ENCODE measurements at places on chromosomes 5 and 9.

DNA sequence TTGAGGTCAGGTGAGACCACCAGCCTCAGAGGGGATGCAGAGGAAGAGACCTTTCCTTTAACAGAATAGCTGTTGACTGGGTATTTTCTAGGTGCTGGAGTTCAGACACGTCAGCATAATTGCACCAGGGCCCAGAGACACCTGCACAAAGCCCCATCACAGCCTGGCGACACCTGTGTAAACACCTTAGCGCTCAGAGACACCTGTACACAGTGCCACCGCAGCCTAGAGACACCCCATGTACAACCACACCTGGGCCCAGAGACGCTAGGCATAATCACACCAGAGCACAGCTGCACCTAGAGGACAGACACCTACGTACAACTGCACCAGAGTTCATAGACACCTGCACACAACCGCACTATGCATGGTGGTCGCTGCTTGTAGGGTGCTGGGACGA lies 1.0 kb downstream of the TRIP13 start:
- no peak for DNase-seq

DNA sequence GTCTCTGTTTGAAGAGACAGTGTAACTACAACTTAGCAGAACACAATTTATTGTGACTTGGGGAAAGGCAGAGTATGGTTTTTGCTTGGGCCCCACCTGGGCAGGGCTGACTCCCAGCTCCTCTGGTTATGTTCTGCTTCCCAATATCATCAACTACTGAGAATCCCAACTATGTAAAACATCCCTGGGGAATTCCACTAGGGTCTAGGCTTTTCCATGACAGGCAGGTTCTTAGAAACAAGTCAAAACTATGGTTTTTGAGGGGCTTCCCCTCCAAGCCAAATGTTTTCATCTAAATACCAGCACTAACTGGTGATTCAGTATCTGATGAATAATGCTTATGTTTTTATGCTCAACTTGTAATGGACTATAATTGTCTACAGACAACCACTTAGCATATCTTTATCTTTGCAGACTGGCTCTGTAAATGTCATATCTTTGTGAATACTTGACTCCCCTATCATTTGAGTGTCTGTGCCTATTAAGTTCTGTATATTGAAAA lies 409.5 kb downstream of the PDE4D start:
- no peak for DNase-seq

GRCh38 chr9:93303258-93303771 lies 119.4 kb downstream of the WNK2 start:
- DNase-seq, result no peak

GRCh38 chr5:169126481-169127021 lies 174.4 kb downstream of the SLIT3 start:
- DNase-seq, result no peak

DNA sequence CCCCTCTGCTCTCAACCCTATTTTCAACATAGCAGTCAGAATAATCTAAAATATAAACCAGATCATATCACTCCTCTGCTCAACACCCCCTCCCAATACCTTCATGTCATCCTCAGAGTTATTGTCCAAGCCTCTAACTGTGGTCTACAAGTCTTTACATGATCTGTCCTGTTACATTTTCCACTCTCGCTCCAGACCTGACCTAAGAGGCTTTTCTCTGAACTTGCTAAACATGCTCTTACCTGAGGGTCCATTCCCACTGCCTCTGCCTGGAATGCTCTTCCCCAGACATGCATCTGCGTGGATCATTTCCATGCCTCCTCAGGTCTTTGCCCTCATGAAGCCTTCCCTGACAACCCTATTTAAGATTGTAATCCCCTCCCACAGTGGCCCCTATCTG lies 12.0 kb downstream of the NIPSNAP3B start:
- DNase-seq, result no peak

DNA sequence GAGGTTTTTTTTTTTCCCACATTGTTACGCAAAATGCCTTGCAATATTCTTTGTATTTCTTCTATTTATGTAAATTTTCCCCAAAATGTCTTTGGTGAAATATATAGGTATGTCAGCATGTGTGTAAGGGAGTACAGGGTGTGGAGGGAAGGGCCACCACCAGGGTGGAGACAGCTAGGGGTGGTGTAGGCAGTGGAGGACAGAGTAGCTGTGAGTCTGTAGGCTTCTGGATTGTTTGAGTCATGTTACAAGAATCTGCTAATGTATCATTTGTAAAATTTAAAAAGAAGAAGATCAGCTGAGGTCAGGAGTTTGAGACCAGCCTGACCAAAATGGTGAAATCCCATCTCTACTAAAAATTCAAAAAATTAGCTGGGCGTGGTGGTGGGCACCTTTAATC lies 175.5 kb downstream of the NXNL2 start:
- no peak for DNase-seq

DNA sequence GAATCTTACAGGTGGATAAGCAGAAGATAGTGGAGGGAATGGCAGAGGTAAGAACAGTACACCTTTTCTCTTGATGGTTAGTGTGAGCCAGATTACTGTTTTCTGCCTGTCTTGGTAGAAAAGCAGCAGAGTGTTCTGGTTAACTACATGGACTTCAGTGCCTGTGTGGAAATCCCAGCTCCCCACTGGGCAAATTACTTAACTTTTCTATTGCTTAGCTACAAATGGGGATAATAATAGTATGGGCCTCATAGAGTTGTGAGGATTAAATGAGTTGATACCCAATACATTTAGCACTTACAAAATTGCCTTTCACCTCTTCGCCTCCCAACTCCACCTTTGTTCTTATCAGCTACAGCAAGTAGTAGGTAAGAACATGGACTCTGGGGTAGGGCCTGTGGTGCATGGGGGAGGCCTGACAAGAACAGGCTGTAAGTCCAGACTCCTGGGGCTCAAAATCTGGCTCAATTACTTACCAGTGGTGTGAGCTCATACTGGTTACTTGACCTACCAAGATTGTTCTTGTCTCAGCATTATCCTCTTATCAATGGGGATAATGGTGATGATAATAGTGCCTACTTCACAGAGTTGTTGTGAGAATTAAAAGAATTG lies 125.1 kb downstream of the LIFR start:
- no peak for DNase-seq

GRCh38 chr9:129575818-129576217 lies 45.1 kb downstream of the C9orf50 start:
- DNase-seq, result no peak

DNA sequence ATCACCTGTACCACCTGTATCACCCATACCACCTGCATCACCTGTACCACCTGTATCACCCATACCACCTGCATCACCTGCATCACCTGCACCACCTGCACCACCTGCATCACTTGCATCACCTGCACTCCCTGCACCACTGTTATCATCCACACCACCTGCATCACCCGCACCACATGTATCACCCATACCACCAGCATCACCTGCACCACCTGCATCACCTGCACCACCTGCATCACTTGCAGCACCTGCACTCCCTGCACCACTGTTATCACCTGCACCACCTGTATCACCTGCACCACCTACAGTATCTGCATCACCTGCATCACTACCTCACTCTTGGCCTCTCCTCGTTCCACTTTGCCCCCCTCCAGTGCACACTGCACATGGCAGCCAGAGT lies 63.2 kb upstream of the CKMT2 start:
- no peak for DNase-seq

GRCh38 chr9:4844056-4844838 lies 51.5 kb downstream of the RCL1 start:
- DNase-seq, result no peak

GRCh38 chr9:27485158-27485557 lies 38.9 kb upstream of the IFNK start:
- no peak for DNase-seq

DNA sequence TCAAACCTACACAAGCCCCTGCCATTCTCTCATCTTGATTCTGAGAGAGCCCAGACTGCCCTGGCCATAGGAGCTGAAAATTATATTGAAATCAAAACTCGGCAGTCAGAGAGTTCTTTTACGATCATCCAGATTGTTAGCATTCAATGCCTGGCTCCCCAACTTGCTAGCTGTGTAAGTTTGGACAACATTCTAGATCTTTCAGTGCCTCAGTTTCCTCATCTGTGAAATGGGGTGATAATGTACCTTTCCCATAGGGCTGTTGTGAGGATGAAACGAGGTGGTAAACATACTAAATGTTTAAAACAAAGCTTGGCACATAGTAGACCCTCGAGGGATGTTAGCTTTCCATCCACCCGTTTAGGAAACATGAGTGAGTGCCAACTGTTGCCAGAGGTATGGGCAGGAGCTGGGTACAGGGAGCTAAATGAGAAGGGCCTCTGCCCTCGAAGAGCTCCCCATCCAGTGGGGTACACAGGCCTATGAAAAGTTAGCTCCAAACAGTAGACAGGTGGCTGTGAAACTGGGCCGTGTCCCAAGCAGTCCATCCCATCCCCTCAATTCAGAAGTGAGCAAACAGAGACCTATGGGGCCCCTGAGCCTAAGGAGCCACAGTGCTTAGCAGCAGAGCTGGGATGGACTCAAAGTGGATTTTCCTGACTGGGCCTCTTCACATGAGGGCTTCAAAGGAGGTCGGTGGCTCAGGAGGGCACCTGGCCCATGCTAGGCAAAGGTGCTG lies 17.3 kb upstream of the IGFBPL1 start:
- no peak for DNase-seq

DNA sequence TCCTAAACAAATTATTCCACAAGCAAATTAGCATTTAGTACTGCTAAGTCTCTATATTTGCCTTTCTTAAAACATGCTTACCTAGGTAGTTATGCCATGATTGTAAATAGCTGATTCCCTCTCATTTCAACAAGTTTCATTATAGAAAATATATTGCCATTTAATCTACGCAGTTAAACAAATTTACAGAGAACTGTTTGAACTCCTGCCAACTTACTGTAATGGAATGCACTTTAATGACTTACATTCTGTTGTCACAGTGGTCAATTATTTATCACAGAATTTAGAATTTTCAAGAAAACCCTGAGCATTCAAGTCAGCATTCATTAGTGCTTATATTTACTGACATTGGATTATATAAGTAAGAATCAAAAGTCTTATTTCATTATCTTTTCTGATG lies 19.6 kb downstream of the SLC38A9 start:
- DNase-seq, result no peak

- no peak for DNase-seq
These were observed 167.8 kb upstream of the TUT7 start for GRCh38 chr9:86521977-86522376.

- DNase-seq, result no peak
These were observed 97.0 kb upstream of the COL5A1 start for GRCh38 chr9:134544388-134545214.

DNA sequence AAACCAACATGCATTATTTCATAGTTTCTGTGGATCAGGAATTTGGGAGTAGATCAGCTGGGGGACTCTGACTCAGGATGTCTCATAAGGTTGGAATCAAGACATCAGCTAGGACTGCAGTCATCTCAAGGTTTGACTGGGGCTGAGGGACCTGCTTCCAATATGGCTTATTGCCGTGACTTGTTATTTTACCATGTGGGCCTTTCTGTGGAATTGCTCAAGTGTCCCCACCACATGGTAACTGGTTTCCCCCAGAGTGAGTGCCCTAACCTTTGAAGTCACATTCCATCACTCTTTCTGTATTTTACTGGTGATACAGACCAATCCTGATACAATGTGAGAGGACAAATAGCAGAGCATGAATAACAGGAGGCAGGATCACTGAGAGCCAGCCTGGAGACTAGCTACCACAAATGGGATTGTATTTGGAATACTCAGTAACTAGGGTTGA lies 70.2 kb upstream of the ELL2 start:
- no peak for DNase-seq

GRCh38 chr5:169063316-169063953 lies 237.5 kb downstream of the SLIT3 start:
- DNase-seq, result no peak

DNA sequence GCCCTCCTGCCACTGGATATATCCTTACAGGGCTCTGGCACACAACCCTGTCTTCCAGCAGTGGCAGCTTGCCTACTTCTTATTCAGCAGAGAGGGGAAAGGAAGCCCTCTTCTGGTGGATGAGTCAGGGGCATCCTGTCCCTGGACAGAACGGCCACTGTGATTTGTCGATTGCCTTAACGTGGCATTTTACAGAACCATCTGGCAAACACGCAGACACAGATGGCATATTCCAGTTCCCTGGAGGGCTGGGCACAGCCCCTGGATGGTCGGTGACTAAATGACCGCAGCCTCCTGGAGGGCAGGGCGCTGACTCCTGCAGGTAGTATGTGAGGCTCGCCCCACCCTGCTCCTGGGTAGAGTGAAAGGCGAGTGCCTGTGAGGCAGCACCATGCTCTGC lies 62.1 kb downstream of the DCP2 start:
- DNase-seq, result no peak

GRCh38 chr5:77643654-77644370 lies 5.3 kb upstream of the OTP start:
- DNase-seq, result no peak

GRCh38 chr5:147552897-147553296 lies 43.0 kb upstream of the DPYSL3 start:
- no peak for DNase-seq

DNA sequence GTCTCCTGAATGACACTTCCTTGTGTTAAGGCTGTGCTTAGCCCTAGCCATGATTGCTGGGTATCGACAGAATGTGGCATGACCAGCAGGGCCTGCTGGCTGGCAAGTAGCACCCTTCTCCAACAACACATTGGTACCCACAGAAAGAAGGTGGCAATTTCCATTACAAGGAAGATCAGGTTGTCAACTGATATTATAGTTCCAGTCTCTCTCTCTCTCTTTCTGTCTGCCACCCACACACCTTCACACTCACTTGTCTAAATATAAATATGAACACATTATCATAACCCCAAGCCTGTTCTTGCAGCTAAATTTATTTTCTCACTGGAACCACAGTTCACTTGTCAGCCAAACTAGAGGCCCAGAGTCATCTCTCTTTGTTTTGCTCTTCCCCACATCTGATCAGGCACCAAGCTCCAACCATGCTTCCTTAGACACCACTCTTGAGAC lies 408.1 kb upstream of the PIK3R1 start:
- no peak for DNase-seq

DNA sequence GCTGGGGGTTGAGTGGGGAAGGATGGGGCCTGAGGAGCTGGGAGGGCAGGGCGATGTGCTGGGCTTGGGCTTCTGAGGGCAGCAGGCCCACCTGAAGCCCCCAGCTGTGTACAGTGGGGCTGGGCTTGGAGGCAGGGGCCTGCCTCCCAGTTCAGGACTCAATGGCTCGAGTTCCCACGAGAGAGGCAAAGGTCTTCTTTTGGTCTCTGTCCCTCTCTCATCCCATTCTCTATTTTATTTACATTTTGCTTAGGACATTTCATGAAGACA lies 180.6 kb downstream of the MACROH2A1 start:
- no peak for DNase-seq

GRCh38 chr5:39073767-39074016 lies 507 bp downstream of the RICTOR start:
- no peak for DNase-seq
